ENCODE measurements at places on chromosomes 4 and X. TPM values are rescaled to one million over a fixed set of nuclear protein-coding genes. Genes with fewer than 3 reads are reported as not detected.

DNA sequence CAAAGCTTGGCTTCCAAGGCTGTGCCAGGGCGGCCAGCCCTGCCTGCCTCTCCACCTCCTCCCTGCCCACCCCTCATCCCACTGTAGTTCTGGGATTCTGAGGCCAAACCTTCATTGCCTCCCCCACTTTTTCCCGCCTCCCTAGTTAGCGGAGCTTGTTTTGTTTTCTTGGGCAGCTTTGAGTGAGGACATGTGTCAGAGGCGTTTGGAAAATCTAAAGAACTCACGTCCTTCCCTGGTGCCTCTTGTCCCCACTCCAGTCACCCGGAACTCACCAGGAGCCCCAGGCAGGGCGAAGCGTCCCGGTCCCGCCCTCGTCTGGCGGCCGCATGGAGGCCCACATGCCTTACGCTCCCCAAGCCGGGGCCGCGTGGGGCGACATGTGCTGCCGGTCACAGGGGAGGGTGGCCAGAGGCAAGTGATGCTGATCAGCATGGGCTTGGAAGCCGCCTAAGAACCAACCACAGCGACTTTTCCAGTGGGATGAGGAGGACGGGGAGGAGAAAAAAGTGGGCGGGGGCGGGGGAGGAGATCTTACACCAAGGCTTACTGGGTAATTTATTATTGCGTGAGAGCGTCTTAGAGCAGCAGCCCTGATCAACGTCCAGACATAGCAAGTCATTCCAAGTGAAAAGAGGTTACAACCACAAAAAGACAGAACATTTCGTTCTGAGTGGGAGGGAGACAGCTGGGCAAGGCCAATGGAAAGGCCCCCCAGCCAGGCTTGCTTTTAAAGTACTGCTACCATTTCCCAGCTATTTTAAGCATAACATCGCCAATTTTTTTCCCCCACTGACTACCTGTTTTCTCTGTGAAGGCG, 48.5 kb downstream of the PRPS1 start:
- DNase-seq, result peak; percentile 54

The CSAG1 gene
- total RNA-seq, result not detected

DNA sequence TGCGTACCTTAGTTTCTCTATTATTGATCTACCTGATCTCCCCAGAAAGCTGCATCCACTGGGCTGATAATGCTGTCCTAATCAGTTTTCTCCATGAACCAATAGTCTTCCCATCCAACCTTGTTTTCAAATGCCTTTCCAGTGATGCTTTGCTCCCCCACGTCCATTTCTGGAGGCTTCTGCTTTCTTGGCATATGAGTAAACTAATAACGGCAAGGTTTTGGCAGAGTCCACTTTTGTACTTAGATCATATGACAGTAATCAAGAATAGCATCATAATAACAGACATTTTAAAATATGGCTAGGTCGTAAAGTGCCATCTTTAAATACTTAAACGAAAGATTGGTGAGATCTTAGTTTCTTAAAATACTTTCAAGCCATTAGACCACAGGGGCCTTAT, 38.4 kb upstream of the FAM9B start:
- no peak for DNase-seq

- no peak for DNase-seq
Observed at GRCh38 chr4:15738877-15739276, 36.0 kb downstream of the BST1 start.

DNA sequence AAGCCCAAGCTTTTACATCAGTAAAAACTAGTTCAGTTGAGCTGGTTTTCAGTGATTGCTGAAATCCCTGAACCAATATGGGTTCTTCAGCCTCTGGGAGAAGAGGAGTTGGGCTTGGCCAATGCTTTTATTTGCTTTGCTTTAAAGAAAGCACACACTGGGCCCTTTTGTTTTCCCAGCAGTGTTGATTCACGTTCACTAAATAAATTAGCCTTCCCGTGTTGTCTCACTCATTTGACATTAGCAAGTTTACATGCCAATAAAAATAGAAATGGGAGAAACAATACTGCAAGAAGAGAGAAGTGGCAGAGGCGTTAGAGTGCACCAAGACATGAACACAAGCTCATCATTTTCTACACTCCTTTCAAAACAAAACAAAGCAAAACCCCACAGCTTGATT, 136.2 kb downstream of the SHROOM3 start:
- DNase-seq, result no peak

DNA sequence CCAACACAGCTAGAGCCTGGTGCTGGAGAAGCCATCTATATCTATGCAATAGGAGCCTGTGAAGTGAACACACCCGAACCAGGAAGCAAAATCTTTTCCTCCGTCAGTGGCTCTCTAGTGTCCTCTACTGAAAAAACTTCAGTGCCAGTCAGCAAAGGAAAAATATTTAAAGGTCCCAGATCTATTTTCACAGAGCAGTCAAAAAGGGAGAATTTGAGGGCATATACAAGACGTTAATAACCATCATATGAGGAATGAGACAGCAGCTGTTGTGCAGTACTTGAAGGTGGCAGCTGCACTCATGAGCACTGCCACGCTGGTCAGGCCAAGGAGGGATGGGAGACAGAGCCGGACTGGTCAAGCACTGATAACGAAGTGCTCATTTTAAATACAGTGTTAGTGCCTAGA, 14.4 kb downstream of the MCUB start:
- no peak for DNase-seq

DNA sequence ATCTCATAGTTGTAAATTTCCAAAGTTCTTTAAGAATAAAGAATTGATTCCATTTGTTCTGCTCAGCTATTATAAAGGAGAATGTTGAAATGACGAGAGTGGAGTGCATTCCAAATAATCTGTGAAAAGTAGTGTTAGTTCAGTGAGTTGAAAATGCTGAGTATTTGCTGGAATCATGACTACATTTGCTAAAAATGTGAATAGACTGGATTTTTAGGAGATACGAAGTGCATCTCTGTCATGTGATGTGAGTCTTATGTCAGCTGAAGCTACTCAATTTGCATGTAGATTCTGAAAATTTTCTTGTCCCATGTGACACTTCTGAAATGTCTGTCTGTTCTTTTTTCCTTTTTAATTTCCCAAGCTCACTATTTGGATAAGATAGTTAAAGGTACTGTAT, 206.0 kb downstream of the DCTD start:
- no peak for DNase-seq

The SHISA3 gene
- 0.18 TPM for total RNA-seq

DNA sequence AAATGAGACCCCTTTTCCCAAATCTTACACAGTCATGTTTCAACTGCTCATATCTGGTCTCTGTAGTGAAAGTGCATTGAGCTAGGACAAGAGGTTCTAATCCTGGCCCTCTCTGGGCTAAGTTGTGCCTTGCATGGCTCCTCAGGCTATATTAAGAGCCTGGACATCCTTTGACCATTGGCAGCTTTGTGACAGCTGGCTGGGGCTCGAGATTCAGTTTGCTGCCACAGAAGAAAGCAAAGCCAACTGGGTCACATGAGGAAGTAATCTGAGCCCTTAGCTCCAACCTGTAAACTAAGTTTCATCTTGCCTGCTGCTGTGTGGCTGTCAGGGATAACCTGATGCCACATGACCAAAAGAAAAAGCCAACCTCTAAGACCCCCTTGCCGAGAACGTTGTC, 51.8 kb upstream of the JADE1 start:
- DNase-seq, result no peak

The NLGN3 gene
- 0.28 TPM for total RNA-seq

DNA sequence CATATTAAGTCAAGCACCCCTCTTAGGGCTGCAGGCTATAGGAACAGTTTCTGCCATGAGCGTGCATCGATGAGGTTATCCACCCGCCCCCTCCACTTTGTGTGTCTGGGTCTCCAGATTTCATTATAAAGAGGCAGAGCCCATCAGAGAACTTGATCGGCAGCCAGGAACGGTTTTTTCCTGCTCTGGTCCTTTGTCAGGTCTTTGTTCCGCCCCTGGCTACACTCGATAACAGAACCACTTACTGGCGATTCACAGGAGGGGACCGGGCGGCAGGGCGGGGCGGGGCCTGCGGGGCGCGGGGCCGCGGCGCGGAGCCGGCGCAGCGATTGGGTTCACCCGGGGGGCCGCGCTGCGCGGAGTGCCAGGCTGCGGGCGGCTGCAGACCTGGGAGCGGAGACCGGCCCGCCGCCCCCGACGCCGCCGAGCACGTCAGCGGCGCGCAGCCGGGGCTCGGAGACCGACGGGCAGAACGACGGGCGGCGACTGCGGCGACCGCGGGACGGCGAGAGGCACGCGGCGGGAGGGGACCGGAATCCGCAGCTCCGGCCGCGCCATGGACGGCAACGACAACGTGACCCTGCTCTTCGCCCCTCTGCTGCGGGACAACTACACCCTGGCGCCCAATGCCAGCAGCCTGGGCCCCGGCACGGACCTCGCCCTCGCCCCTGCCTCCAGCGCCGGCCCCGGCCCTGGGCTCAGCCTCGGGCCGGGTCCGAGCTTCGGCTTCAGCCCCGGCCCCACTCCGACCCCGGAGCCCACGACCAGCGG, at the start of gene SLC10A4:
TSS of gene SLC10A4 (plus strand) at position 338 of the 771 bp plus-strand sequence. CDS start at position 557, 219 bp downstream.
- DNase-seq, result no peak

The OTUD6A gene
- total RNA-seq, result not detected

The C4orf33 gene
- 11.4 TPM for total RNA-seq

- no peak for DNase-seq
Observed at GRCh38 chr4:2054217-2054616, 4.9 kb upstream of the NAT8L start.

The SUPT20HL2 gene
- not detected for total RNA-seq

The TENM3 gene
- 0.95 TPM for total RNA-seq

DNA sequence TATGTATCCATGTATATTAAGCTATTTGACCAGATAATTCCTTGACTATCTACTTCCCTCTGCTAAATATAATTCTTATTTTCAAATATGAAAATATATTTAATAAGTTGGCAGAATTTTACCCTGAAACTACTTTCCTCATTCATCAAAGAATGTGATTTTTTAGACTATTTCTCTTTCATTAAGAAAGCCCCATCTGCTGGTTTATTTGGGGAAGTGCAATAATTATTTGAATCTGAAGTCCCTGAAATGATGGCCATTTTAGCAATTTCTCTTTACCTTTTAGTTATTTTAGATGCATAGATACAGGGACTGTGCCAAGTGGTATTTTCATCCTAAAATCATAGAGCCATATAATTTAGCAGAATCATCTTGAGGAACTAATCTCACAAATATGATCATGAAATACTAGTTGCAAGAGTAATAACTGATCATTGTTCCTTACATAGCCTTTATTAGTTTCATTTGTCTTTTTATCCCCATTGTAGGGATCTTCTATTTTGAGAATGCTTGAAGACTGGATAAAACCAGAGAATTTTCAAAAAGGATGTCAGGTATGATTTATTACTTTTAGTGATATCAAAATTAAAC, 39.0 kb downstream of the ENPEP start:
- DNase-seq, result no peak

The MAGEE2 gene
- not detected for total RNA-seq

- no peak for DNase-seq
Observed at GRCh38 chrX:43328358-43328946, 327.6 kb upstream of the MAOA start.

GRCh38 chrX:68763481-68763880, 65.3 kb upstream of the EFNB1 start:
- DNase-seq, result no peak

DNA sequence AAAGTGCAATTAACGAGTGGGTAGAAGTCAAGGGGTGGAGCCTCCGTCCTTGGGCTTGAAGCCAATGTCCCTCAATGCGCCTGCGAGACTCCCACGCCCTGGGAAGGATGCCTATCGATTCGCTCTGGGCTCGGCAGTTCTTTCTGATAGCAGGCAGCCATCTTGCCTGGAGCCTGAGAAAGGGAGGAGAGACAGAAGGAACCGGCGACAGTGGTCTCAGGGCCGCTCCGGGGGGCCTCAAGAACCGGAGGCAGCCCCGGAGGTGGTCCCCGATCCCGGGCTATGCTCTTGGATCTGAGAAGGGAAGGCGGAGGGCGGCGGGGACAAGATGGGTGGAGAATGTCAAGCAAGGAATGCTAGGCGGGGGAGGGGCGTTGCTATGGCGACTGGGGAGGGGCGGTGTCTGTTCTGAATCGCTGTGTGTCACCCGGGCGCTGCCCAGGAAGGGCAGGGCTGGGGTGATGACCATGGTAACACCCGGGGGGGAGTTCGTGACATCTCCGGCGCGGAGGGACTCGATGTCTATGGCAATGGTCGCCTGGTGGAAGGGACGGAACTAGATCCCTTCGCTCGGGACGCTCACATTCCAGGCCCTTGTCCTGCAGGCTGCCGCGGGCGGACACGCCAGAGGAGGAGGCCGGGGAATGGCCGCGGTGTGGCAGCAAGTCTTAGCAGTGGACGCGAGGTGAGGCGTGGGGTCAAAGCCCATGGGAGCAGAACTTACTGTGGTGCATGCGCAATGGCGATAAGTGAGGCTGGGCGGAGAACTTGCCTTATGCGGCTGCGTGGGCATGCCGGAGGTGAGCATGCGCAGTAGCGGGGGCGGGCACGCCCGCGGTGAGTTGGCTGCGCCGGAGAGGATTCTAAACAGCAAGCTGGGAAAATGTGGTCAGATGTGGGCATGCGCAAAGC, at the start of gene WDR13:
TSS of gene WDR13 (plus strand) at position 140 of the 912 bp plus-strand sequence. CDS start at position 645, 505 bp downstream.
- DNase-seq, result peak; percentile 85

DNA sequence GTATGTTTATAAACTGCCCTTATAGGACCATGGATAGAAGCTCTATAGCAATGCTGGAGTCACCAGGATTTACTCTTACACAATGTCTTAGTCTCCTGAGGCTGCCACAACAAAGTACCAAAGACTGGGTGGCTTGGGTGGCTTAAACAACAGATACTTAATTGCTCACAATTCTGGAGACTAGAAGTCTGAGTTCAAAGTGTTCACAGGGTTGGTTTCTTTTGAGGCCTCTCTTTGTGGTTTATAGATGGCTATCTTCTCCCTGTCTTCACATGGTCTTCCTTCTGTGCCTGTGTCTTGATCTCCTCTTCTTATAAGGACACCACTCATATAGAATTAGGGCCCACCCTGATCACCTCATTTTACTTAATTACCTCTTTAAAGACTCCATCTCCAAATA, 2.0 kb upstream of the TRPC3 start:
- no peak for DNase-seq

The SPANXN4 gene
- total RNA-seq, result not detected

The ANKRD50 gene
- total RNA-seq, result 14.3 TPM

DNA sequence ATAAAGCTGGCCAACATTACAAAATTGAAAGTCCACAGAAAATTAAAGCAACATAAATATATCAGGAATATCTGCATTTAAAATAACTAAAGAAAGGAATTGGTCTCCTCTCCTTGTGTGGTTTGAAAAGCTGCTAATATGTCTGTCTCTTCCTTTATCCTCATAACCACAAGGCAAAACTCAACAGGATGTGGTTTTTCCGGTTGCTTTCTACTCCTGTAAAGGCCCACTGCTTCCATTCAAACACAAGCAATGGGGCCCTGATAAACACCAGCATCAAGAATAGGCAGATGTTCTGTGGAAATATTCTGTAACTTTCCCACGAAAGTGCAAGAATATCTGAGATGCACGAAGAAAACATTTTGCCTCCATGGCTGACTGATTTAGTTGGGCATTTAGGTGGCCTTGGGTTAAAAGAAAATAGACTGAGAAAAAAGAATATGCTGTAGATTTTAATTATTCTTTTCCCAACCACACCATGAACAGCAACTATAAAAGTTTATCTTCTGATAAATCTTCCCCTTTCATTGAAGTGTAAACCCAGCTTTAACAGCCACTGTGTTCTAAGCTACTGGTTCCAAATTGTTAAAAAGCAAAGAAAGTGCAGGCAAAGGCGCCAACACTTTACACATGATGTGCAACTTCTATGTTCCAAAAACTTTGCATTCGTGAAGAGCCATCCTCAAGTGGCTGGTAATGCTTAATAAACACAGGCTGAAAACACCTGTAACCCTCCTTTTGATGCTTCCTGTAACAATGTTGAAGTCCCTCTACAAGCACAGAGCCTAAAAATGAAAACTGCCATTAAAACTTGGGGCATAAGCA, 50.5 kb upstream of the NDST3 start:
- DNase-seq, result no peak

The SH3D19 gene
- total RNA-seq, result 19.8 TPM

- DNase-seq, result no peak
Observed at GRCh38 chr4:15413623-15414019, 14.2 kb upstream of the C1QTNF7 start.
